Karpas-422 (cell line): ENCODE measurements at places on chromosomes 7 and 10. TPM values are rescaled to one million over a fixed set of nuclear protein-coding genes. Genes with fewer than 3 reads are reported as not detected.
A peak's percentile ranks its signal among the peaks of the same experiment; 100 is the strongest.

GRCh38 chr10:72727130-72727529 lies 35.2 kb downstream of the MCU start:
- H3K36me3 ChIP-seq: no peaks in the 10 kb centered on the region
- DNase-seq: no peak
- H3K27ac ChIP-seq: no peak overlapping the region
- no peaks in the 10 kb centered on the region for H3K27me3 ChIP-seq

DNA sequence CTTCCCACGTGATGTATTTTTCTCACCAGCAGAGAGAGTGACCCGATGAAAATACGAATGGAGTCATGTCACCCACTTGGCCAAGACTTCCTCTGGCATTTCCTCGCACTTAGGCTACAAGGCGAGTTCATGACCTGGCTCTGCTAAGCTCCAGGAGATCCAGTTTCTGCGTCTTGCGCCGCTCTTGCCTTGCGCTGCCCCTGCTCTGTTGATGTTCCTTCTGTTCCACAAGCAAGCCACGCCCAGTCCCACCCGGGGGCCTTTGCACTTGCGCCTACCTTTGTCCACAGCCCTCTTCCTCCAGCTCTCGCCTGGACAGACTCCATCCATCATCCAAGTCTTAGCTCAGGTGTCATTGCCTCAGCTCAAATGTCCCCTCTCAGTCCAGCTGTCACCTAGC lies 116.3 kb upstream of the SHH start:
- H3K27me3 ChIP-seq: no peaks in the 10 kb centered on the region
- no peaks in the 10 kb centered on the region for H3K4me1 ChIP-seq
- no peak for DNase-seq
- no peak overlapping the region for H3K27ac ChIP-seq

DNA sequence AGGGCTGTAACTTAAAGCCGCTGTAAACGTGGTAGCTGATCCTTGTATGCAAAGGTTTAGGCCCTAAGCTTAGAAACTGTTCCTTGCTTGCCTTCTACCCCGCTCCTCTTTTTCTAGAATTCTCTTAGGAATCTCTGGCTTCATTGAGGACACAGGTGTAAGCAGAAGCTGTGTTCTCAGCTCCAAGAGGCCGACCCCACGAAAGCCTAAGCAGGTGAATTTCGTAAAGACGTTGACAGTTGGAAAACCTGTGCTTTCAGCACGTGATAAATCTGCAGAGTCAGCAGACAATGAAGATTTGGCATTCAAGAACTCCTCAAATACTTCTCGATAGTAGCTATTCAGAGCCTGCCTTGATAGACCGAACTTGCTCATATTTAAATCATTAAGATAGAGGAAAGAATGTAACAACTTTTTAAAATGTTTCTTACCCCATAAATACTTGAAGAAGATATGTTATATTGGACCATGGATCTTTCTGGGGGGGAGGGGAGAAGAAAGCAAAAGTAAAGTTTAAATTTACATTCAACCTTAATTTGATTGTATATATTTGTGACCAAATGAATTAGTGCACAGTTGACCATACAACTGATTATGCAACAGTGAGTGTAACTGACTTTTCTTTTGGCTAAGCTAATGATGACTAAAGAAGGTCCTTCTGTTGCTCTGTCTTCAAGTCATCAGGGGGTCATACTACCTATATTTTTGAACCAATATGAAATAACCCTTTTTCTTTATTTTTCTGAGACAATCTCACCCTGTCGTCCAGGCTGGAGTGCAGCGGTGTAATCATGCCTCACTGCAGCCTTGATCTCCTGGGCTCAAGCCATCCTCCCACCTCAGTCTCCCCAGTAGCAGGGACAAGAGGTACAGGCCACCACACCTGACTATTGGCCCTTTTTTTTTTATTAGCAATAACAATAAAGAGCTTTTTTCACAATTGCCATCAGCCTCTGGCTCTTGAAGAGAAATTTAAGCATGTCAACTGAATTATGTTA lies 1.2 kb upstream of the GDI2 start:
- H3K36me3 ChIP-seq: peaks cover 10% of the 10 kb centered on the region; the same call in 1 of the 2 replicates
- H3K4me1 ChIP-seq: peaks cover 37% of the 10 kb centered on the region
- DNase-seq: peak; percentile 70
- peak overlapping the region; percentile 86 for H3K4me3 ChIP-seq

DNA sequence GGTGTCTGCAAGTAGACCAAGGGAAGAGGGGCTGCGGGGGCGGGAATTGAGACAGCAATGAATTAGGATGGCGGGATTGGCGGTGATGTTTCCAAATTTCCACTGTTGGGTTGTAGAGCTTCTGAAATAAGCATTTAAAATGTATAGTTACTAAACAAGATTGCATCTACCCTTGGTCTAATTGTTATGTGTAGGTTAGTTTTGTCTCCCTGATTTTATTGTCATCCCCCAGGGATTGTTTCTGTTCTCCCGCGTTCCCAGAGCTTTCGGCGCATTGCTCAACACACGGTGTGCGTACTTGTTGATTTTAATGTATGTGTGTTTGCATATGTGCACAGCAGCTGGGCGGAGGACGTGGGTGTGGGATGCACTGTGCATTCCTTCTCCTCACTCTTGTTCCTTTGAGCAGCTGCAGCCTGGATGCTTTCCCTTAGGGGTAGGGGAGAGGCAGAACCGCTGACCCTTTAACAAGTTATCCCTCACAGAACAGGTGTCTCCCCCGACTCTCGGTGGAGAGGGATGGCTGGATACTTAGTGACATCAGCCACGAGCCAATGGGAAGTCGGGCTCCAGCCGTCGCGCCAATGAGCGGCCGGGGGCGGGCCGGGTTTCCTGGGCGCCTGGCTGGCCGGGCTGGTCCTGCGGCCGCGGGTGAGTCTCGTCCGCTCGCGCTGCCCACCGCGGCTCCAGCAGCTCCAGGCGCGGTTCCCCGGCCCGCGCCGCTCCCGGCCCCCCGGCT lies at the start of gene TSPAN33:
TSS of gene TSPAN33 (plus strand) at position 613 of the 739 bp plus-strand sequence. CDS start 274 bp downstream, outside the sequence.
- H3K4me3 ChIP-seq: peak within 1 kb of the TSS; percentile 75
- DNase-seq: peak; percentile 86
- no peaks in the 10 kb centered on the region for H3K36me3 ChIP-seq
- H3K4me1 ChIP-seq: peaks cover 29% of the 10 kb centered on the region

DNA sequence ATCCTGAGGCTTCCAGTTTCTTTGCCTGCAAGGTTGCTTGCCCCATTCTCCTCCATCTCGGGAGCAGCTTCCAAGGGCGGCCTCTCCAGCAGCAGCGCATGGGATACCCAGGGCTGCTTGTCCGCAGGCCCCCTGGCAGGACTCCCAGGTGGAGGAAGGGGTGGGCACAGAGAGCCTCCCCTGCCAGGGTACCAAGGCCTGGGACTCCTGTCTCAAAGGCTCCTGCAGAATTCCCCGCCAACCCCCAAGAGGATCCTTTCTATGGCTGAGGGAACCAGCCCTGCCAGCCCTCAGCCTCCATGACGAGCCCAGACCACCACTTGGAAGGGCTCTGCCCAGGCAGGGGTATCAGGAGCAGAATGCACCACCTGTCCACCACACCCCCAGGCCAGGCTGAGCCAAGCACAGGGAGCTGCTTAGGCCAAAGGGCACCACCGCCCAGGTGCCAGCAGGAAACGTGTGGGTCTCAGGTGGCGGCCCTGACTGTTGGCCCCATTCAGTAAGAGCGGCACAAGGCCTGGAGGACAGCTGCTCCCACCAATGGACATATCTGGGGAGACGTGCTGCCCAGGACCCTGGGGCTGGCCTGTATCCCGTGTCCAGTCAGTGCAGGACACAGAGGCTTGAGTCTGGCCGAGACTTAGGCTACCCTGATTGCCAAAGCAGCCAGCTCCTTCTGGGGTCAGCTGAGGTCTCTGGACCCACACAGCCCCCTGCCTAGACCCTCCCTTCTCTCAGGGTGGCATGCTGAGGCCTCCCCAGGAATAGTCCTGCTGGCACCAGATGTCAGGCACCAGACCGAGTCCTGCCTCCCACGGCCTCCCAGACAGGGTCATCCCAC lies 33.8 kb upstream of the INPP5A start:
- no peaks in the 10 kb centered on the region for H3K27me3 ChIP-seq
- no peak overlapping the region for H3K4me3 ChIP-seq
- no peak for DNase-seq

- H3K4me3 ChIP-seq: no peak overlapping the region
- 0 out of 2 replicates have a peak, but pooled peaks cover 4% of the 10 kb centered on the region for H3K27me3 ChIP-seq
- no peaks in the 10 kb centered on the region for H3K36me3 ChIP-seq
- no peaks in the 10 kb centered on the region for H3K4me1 ChIP-seq
- H3K27ac ChIP-seq: no peak overlapping the region
Measured at GRCh38 chr7:68936471-68937035, 661.7 kb upstream of the AUTS2 start.

Gene SDK1
- not detected in 2 replicates for total RNA-seq

Gene OR2A1
- total RNA-seq: not detected in 2 replicates
